Mammary epithelial cell (primary cell): ENCODE measurements at places on chromosomes 3 and 15.

GRCh38 chr3:99568663-99569335, 69.6 kb upstream of the COL8A1 start:
- no peak for DNase-seq

GRCh38 chr3:193673845-193674244, 80.8 kb downstream of the OPA1 start:
- no peak for DNase-seq

- no peak for DNase-seq
Observed at GRCh38 chr3:54026543-54026942, 95.8 kb upstream of the CACNA2D3 start.

DNA sequence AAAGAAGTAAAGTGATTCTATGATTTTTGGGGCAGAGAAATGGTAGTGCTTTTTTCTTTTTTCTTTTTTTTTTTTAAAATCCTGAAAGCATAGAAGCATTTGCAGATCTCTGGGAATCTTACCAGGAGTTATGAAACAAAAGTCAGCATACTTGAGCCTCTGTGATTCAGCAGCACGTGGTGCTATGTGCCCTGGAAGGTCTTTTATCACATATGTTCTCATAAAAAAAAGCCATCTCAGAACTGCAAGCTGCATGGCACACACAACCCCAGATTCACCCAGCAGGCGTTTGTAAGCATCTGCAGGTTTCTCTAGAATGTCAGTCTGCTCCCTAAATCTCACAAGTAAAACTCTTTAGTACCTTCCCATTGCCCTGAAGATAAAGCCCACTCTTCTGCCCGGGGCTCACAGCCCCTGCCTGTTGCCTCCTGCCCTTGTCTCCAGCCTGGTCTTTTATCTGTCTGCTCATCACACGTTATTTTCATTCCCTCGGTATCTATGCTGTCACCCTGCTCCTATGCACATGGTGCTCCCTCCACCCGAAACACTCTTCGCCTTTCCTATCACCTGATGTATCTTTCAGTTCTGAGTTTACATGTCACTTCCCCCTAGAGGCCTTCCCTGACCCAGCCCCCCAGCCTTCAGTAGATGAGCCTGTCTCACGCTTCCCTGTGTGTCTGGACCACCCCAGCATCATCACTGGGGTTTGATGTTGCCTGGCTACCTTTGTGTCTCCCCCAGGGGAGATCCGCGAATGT, 72.4 kb downstream of the CHDH start:
- peak; percentile 40 for DNase-seq

DNA sequence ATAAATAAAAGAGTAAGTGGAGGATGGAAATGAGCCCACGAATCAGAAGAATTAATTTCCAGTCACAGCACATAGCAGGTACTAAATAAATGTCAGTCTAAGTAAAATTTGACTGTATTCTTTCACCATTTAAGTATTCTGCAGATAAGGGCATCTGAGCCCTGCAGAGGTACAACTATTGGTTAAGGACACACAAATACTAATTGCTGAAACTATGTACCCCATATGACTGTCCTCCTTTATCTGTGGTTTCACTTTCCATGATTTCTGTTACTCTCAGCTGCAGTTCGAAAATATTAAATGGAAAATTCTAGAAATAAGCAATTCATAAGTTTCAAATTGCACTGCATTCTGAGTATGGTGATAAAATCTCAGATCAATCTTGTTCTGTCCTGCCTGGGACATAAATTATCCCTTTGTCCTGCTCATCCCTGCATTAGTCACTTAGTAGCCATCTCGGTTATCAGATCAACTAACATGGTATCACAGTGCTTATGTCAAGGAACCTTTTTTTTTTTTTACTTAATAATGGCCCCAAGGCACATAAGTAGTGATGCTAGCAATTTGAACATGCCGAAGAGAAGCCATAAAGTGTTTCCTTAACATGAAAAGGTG, 95.1 kb downstream of the LSAMP start:
- DNase-seq = no peak

GRCh38 chr3:167885277-167885676, 149.8 kb downstream of the SERPINI1 start:
- DNase-seq = no peak

GRCh38 chr3:192514081-192514753, 213.1 kb downstream of the FGF12 start:
- peak; percentile 3 for DNase-seq

DNA sequence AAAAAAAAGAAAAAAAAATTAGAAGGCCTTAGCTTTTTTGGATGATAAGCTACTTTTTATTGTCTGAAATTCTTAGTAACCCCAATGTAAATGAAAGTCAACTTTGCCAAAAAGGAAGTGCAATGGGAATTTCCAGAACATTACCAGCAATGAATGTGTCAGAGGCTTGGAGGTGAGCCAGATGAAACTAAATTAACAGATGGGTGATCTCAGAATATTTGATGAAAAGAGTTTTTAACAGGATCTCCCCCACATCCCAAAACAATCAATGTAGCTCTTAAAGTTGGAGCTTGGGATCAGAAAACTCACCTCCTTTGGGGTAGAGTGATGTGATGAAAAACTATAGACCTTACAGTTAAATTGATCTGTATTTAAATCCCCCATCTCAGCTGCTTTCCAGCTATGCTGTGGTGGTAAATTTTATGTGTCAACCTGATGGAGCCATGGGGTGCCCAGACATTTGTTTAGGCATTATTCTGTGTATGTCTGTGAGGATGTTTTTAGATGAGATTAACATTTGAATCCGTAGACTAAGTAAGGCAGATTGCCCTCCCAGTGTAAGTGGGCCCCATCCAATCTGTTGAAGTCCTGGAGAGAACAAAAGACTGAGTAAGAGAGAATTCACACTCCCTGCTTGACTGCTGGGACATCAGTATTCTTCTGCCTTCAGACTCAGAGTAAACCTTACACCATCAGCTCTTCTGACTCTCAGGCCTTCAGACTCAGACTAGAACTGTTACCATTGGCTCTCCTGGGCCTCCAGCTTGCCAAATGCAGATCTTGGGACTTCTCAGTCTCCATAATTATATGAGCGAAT, 84.3 kb upstream of the TNFSF10 start:
- DNase-seq = peak; percentile 91

GRCh38 chr3:1092771-1093170, at the start of gene CNTN6:
Gene CNTN6, plus strand, starts transcription at chr3:1093024. Its CDS starts 54,985 bp downstream, at chr3:1148009.
- no peak for DNase-seq

- DNase-seq = peak; percentile 33
Observed at GRCh38 chr15:68578175-68578979, 416 bp upstream of the CORO2B start.

DNA sequence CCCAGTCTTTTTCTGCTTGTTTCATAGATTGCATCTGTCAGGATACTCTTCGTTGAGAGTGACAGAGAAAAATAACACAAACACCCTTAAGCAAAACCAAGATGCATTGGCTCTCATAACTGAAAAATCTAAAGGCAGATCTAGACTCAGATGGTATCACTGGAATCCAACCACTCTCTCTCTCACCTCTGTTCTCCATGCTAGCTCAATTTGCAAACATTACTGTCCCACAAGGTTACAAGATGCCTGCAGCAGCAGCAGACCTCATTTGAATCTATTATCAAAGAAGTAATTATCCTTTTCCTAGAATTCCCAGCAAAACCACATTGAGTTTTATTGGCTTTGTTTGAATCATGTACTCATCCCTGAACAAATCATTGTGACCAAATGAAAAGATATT, 19.1 kb upstream of the PCOLCE2 start:
- DNase-seq = no peak

DNA sequence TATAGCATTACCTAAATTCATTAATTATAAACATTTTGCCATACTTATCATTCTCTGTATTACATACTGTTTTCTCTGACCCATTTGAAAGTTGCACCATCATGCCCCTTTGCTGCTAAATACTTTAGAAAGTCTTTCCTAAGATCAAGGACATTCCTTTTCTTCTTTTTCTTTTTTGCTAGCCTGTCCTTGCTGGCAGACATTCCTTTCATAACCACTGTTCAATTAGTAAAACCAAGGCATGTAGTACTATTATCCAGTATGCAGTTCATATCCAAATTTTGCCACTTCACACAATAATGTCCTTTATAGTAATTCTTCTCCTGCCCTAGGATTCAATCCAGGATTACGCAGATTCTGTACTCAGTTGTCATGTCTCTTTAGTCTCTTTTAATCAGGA, 321.0 kb upstream of the C2CD4B start:
- DNase-seq = no peak

- DNase-seq = no peak
Observed at GRCh38 chr3:72594615-72595215, 253.5 kb downstream of the SHQ1 start.

GRCh38 chr3:109643590-109643989, 306.2 kb upstream of the DPPA4 start:
- peak; percentile 78 for DNase-seq

DNA sequence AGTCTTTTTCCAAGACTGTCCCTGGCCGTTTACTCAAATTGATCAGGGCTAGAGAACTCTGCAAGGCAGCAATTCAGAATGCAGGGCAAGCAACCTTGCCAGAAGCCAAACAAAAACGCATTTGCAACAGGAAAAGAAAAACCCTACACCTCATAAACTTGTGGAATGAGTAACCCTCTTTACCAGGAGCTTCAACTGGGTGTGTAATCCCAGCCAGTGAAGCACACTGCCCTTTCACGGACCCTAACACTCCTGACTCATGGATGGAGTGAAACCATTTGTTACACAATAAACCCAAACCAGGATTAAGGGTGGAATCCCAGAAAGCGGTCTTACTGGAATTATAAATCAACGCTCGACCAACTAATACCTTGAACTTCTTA, 14.8 kb upstream of the LDHAL6B start:
- DNase-seq = peak; percentile 98

- no peak for DNase-seq
Observed at GRCh38 chr3:23894254-23895061, 22.3 kb downstream of the NKIRAS1 start.

- peak; percentile 27 for DNase-seq
Observed at GRCh38 chr3:12966847-12967605, 106.2 kb downstream of the IQSEC1 start.

DNA sequence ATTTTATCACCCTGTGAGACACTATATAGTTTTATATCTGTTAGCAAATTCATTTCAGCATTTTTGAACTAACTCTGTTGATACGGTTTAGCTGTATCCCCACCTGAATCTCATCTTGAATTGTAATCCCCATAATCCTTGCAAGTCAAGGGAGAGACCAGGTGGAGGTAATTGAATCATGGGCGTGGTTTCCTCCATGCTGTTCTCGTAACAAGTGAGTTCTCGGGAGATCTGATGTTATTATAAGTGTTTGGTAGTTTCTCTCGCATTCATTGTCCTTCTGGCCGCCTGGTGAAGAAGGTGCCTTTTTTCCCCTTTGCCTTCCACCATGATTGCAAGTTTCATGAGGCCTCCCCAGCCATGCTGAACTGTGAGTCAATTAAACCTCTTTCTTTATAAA, 53.2 kb upstream of the TMC3 start:
- no peak for DNase-seq

DNA sequence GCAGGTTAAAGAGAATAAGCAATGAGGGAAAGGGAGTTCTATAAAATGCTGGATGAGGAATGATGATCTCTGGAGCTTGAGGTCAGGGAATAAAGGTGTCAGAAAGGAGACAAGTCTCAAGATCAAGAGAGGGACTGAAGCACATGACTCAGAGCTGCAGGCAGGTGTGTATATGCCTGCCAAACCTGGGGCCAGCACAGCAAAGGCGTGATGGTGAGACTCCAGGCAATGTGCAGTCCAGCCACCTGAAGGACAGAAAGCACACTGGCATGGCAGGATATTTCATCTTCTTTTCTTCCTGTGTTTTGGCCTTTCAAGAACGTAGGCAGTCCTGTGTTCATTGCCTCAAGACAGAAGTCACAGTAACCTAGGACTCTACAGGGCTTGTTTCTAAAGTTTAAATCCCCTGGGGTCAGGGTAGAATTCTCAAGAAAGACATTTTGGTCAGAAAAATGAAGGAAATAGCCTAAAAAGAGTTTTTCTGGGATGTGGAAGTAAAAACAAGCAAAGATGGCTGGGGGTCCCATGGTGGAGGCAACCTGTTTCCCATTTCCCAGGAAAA, 55.5 kb upstream of the TOPAZ1 start:
- DNase-seq = no peak

- peak; percentile 17 for DNase-seq
Observed at GRCh38 chr3:89353465-89353864, 246.0 kb downstream of the EPHA3 start.

- no peak for DNase-seq
Observed at GRCh38 chr15:63461230-63461985, 43.0 kb upstream of the USP3 start.

- DNase-seq = no peak
Observed at GRCh38 chr3:180981912-180982311, 7.6 kb downstream of the DNAJC19 start.

- DNase-seq = no peak
Observed at GRCh38 chr3:27616031-27616430, 106.1 kb downstream of the EOMES start.

DNA sequence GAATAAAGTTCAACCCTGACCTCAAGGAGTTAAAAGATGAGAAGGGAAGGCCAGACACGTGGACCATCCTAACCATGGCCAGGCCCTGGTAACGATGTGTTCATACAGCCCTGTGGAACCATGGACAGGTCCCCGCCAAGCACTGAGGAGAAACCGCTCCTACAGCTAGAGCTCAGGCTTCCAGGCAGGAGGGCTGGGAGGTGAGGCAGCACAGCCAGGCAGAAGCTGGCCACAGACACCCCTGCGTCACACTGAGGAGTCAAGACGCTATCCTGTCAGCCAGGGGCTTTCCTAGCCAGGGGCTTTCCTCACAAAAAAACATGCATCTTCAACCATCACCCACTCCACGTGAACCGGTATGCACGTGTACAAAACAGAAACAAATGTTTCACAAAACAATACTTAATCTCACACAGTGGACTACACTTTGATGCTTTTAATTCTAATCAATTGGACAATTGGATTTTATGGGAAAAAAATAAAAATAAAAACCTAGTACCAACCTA, 73.2 kb downstream of the TBC1D2B start:
- no peak for DNase-seq

- DNase-seq = no peak
Observed at GRCh38 chr15:93414576-93415231, 325.7 kb upstream of the RGMA start.

DNA sequence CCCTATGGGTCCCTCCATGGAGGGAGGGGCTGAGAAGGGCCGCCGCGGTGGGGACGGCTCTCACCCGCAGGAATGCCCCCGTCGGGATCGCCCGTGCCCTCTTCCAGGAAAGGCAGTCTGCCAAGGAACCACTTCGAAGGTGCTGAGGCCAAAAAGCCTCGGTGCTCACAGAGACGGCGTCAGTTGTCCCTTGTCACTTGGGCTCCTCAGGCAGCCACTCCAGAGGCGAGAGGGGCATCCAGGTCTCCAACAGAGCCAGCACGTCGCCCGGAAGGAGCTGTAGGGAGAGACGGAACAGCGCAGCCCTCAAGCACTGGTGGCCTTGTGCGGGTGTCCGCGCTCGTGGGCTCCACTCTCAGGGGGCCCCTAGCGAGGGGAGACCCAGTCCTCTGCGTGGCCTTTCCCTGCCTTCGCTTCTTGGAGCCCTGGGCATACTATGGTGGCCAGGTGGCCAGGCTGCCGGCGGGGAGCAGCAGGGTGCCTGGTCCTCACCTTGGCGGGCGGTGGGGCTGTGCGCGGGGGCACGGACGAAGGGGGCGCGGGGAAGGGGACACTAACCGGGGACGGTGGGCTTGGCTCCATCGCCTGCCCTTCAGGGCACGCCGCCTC, 994 bp downstream of the MESP1 start:
- no peak for DNase-seq

GRCh38 chr3:132535575-132536441, 61.3 kb upstream of the ACKR4 start:
- peak; percentile 50 for DNase-seq
